DMS53 (cell line): ENCODE measurements at places on chromosomes 16 and 17.

DNA sequence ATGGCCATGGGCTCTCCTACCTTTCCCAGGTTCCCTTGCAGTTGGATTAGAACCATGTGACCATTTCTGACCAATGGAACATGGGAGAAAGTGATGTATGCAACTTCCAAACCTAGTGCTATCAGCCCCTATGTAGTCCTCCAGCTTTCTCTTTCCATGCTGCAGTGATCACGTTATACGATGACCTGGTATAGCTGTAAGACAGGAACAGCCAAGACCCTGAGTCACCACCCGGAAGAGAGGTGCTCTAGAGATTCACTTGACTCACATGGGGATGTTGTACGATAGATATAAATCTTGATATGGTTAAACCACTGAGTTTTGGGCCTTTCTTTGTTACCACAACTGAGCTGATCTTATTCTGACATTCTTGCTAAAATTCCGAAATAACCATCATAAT is 65.1 kb downstream of the NOG start:
- no peak for DNase-seq

- DNase-seq, result no peak
Measured at GRCh38 chr17:13199425-13199824, 181.6 kb upstream of the ELAC2 start.

- DNase-seq, result no peak
Measured at GRCh38 chr17:58488428-58488890, 251 bp upstream of the HSF5 start.

- DNase-seq, result no peak
Measured at GRCh38 chr16:65010125-65010524, 111.7 kb downstream of the CDH11 start.

- DNase-seq, result no peak
Measured at GRCh38 chr17:56761387-56761786, 72.3 kb downstream of the C17orf67 start.

- DNase-seq, result no peak
Measured at GRCh38 chr16:10846213-10846998, 27.8 kb upstream of the TVP23A start.

- DNase-seq, result no peak
Measured at GRCh38 chr16:808085-808386, 7.5 kb upstream of the GNG13 start.

DNA sequence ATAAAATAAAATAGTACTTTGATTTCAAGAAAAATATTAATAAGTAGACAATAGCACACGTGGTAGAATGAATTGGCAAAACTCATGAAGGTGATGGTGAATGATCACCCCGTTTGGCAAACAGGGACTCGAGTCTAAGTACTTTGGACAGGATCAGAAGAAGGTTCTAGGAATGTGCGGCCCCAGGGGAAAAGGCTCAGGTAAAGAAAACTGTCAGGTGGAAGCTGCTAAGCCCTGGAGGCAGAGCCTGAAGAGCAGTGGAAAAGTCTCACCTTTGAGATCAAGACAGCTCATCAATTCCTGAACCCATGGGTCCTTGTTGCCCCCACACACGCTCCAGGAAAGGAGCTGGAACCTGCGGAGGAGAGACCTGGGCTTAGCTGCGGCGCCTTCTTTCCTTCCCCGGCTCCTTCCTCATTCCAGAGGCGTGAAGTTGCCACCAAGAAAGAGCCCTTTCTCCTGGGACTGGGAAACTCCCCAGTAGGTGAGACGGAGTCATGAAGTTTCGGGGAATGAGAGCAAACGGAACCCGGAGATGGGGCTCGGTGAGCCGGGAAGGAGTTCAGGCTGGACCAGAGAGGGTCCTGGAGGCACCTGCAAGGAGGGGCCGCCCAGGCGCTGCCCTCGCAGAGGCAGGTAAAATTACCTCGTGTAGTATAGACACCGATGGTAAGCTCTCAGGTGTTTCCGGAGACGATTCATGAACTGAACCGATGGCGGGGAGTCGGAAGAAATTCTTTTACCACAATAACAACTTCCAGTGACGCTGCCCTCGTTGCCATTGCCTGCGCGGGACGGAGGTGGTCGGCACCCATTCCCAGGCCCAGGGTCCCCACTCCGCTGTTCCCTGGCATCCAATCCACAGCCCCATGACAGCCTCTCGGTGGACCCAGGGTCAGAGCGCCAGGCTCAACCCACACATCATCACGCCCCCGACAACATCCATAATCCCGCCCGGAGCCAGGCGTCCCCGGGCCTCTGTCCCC is 1.2 kb upstream of the ZMYND15 start:
- DNase-seq, result peak; percentile 35

- peak; percentile 36 for DNase-seq
Measured at GRCh38 chr17:50631908-50632571, 2.6 kb upstream of the ABCC3 start.

DNA sequence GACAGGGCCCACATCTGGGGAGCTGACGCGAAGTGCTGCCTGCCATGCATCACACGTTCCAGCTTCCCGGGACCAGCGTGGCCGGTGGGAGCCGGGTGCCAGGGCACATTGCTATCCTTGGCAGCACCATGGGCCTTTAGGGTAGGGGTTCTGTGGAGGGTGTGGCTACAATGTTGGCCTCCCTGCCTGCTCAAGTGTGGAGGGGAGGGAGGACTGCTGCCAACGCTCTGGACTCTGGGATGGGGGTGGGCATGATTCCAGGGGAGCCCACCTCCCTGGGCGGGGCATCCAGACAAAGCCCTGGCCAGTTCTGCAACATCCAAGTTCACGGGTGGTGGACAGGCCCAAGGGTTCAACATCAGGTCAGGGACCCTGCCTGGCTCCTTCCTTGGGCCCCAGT is 13.9 kb downstream of the GRB7 start:
- DNase-seq, result no peak

DNA sequence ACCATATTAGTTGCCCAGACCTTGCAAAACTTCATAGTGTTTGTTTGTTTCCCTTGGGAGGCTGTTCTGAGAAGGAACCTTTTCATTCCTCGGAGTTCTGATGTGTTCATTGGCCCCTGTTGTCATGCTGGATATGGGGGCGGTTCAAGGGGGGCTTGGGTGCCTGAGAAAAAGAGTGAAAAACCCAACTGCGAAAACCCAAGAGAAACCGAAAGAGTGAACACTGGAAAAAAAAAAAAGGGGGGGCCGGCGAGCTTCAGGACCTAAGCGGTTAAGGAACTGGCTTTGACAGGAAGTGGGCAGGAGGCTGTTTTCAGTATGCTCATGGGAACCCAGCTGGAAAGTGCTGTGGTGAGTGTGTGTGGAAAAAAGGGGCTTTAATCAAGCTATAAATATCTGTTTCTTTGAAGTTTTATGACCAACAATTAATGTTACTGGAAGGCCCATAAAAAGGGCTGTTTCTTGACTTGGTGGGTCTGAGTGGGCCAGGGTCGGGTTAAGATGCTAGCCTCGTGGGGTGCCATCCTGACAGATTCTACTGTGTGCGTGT is 510.7 kb downstream of the MAF start:
- no peak for DNase-seq

DNA sequence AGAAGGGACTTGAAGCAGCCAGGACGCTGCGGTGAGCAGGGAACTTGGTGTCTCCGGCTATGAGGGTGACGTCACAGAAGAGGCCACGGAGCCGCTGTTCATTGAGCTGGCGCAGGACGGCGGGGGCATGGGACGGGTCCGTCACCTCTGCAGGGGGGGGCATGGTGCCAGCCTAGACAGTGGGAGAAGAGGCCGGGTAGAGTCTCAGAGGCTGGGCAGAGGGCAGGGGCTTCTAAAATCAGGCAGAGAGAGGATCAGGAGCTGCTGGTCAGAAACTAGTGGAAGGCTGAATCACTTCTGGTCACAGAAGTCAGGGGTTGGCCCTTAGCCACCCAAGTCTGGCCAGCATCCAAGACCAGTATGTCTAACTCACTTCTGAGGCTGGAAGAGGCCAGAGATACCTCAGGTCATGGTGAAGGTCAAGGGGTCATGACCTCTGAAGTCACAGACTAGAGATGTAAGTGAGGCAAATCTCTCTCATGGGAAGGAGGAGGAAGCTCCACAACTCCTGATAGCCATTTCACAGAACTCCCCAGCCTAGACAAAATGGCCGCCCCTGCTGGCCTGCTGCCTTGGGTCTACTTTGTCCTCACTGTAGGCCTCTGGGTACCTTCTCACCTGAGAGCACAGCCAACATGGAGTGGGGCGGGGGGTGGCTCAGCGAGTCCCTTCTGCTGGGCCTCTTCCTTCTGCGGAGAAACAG is 12.6 kb downstream of the ZBTB4 start:
- DNase-seq, result peak; percentile 49

- DNase-seq, result no peak
Measured at GRCh38 chr17:71825687-71826086, 295.1 kb upstream of the SOX9 start.

- no peak for DNase-seq
Measured at GRCh38 chr16:50606431-50607050, 58.3 kb downstream of the NKD1 start.

GRCh38 chr17:40526668-40527067 is 25.2 kb upstream of the TNS4 start:
- DNase-seq, result no peak

DNA sequence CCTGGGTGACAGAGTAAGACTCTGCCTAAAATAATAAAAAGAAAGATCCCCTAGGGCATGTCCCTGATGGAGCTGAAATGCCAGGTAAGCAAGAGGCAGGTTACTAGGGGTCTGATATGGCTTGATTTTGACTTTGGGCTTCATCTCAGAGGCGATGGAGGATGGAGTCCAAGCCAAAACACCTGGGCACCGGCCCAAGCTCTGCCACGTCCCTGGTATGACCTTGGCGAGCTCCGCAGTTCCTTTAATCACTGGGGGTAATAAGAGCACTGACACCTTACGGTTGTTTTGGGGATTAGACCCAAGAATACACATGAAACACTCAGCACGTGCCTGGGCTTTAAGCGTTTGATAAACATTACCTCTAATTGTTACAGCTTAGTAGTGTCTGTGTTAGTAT is 350.8 kb upstream of the HSBP1 start:
- DNase-seq, result no peak

DNA sequence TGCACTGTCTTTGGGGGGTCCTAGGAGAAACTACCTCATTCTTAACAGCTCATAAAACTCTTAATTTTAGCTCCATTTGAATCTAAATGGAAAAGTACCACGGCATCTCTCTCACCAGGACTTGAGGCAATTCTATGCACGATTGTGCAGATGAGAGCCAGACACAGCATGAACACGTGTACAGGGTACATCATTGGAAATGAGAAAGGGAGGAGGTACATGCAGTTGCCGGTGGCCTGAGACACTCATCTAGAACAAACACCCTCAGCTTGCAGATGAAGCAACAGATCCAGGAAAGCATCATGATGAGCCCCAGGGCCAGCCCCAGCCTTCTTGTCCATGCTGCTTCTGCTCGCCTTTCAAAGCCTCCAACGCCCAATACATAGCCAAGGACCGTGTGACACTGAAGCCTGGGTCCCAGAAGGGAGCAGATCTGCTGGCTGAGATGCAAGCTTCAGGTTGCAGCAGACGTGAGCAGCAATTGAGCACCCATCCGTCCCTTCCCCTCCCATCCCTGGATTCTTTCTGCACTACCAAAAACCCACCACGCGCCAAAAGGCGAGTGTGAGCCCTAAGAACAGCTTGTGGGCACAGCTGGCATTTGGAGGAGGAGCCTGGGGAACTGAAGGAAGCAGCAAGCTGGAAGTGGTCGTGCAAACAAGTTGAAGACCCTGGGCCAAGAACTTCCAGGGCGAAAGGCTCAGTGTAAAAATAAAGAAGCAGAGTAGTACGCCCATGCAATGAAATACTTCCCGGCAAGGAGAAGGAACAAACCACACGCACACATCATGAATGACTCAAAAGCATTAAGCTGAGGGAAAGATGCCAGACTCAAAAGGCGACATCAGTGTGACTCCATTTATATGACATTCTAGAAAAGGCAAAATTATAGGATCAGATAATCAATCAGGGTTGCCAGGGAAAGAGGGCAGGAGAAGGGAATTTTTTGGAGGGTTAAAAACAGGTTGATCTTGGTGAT is 7.3 kb upstream of the RCVRN start:
- no peak for DNase-seq

GRCh38 chr16:49452578-49452977 is 79.0 kb downstream of the C16orf78 start:
- DNase-seq, result no peak

- DNase-seq, result no peak
Measured at GRCh38 chr17:40666331-40666730, 1.4 kb upstream of the KRT222 start.

- no peak for DNase-seq
Measured at GRCh38 chr17:51722994-51723393, 435.5 kb downstream of the CA10 start.

GRCh38 chr17:62871291-62871690 is 63.2 kb upstream of the MARCHF10 start:
- no peak for DNase-seq

DNA sequence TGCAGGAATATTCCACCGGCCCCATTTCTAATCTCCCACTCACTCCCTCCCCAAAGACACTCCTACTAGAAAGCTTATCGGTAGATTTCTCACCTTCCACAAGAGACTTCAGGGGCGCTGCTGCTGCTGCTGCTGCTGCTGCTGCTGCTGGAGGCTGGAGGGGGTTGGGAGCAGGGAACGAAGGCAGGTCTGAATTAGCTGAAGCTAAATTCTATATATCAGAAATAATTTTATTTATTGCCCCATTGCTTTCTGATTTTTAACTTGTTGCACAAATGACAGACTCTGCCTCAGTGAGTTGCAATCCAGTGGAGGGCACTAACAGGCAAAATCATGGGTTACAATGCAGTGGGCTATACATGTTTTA is 25.8 kb upstream of the HLF start:
- DNase-seq, result peak; percentile 66

DNA sequence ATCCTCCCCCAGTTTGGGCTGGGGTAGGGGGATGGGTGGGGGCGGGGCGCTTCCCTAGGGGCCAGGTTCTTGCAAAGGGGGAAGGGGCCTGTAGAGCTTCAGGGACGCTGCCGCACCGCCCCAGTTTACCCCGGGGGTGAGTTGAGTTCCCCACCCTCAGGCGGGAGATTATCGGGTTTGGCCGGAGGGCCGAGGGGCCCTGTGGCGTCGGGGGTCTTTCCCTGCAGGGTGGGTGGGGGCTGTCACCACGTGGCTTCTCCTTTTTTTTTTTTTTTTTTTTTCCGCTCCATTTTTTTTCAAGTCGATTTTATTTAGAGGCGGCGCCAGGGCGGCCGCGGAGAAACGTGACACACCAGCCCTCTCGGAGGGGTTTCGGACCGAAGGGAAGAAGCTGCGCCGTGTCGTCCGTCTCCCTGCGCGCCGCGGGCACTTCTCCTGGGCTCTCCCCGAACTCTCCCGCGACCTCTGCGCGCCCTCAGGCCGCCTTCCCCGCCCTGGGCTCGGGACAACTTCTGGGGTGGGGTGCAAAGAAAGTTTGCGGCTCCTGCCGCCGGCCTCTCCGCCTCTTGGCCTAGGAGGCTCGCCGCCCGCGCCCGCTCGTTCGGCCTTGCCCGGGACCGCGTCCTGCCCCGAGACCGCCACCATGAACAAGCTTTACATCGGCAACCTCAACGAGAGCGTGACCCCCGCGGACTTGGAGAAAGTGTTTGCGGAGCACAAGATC is at the start of gene IGF2BP1:
Gene IGF2BP1 (plus strand): TSS at position 283 of the 724 bp plus-strand sequence. CDS start 361 bp downstream, at position 644.
- no peak for DNase-seq

DNA sequence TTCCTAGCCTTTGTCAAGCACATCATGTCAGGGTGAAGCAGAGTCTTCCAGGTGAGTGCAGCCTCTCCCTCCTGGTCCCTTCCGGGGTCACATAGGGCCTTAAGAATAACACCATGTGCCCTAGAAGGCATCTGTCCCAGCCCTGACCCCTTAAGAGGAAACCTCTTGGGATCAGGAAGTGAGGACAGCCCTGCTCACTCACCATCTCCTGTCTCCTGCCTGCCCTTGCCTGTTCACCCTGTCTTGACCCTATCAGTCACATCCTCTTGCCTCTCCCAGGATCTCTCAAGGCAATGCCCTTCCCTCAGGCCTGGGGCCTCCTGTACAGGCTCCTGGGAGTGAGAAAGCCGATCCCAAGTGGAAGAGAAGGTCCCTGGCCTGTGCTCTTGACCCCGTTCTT is 13.9 kb downstream of the MYL4 start:
- DNase-seq, result no peak

- no peak for DNase-seq
Measured at GRCh38 chr17:68297195-68297594, 5.9 kb downstream of the ARSG start.
